Epithelial cell of proximal tubule (primary cell): ENCODE measurements at places on chromosomes 5 and 9.

DNA sequence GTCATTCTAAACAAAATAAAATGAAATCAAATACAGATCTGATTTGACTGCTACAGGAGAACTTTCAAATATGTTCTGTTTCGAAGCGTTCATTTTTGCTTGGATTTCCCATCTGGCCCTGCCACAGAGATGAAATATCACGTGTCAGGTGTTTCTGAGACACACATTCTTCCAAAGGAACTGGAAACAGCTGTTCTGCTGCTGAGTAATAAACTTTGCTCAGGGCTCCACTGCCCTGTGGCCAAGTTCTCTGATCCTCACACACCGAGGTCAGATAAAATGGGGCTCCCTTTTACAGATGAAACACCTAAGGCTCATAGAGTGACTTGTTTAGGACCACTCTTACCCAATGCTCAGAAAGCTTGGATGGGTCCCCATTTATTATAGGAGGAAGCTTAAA is 42.5 kb downstream of the FRMPD1 start:
- no peak for DNase-seq

- DNase-seq: no peak
These were observed 17.3 kb downstream of the SKIC3 start for GRCh38 chr5:95537501-95537900.

DNA sequence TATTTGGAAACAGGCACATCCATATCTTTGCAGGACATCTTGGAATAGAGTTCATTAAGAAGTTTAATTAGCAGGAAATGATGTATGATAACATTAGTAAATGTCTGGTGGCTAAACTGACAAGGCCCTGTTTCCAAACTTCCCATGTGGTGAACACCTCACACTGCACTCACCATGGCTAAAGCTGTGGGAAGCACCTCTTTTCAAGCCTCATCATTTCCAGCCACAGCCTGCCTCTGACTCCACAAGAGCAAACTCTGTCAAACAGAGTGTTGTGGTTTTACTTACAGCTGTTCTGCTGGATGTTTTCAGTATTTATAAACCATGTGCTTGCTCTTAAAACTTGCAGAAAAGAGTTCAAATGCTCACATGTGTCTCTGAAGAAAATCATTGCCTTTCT is 14.9 kb upstream of the NDUFB6 start:
- DNase-seq: no peak

GRCh38 chr5:17314907-17315471 is 97.6 kb downstream of the BASP1 start:
- DNase-seq: no peak

GRCh38 chr5:83077662-83078261 is 415 bp downstream of the XRCC4 start:
- peak; percentile 29 for DNase-seq

GRCh38 chr5:79183011-79183410 is 52.9 kb upstream of the JMY start:
- no peak for DNase-seq

- DNase-seq: no peak
These were observed 43.2 kb downstream of the RFK start for GRCh38 chr9:76351006-76351405.

- no peak for DNase-seq
These were observed 251.6 kb upstream of the PTGER4 start for GRCh38 chr5:40428126-40428525.

DNA sequence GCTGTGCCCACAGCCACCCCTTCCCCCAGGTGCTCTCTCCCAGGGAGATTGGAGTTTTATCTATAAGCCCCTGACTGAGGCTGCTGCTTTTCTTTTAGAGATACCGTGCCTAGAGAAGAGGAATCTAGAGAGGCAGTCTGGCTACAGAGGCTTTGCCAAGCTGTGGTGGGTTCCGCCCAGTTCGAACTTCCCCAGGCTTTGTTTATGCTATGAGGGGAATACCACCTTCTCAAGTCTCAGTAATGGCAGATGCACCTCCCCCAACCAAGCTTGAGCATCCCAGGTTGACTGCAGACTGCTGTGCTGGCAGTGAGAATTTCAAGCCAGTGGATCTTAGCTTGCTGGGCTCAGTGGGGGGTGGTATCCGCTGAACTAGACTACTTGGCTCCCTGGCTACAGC is 157.4 kb downstream of the CAAP1 start:
- no peak for DNase-seq

- DNase-seq: no peak
These were observed 6.8 kb upstream of the SPTLC1 start for GRCh38 chr9:92122061-92122460.

DNA sequence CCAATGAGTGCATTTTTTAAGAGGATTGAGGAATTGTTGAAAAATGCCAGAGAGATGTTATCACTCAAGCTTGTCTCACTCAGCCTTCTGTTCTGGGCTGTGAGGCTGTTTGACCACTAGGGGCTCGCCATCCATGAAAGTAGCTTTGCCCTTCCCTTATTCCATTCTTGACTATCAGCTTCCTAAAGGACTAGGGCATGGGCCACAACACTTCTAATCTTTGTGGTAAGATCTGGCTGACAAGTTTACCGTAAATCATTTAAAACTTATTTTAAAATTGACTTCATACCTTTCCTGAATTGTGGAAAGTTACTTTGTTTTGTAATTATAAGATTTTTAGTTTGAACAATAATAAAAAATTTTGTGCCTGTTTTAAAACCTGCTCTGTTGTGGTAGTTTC is 49.5 kb downstream of the TJP2 start:
- no peak for DNase-seq

GRCh38 chr5:178341091-178341850 is 108.7 kb upstream of the PHYKPL start:
- DNase-seq: no peak

GRCh38 chr5:144142139-144142823 is 28.2 kb downstream of the YIPF5 start:
- no peak for DNase-seq

DNA sequence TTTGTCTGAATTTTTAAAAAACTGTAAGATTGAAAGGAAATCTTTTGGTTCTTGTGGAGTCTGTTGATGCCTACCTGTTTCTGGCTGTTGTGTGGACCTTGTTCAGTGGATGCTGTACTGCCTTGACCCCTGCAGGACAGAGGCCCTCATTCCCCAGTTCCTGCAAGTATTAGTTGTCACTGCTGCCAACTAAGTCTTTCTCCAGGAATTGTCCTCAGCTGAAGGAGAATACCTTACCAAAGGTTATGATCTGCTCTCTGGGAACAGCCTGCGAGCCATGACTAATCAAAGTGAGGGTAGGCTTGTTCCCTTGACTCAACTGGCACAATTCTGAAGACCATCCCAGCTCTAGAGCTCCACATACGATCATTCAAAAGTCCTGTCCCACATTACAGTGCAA is 145.3 kb upstream of the FST start:
- no peak for DNase-seq

DNA sequence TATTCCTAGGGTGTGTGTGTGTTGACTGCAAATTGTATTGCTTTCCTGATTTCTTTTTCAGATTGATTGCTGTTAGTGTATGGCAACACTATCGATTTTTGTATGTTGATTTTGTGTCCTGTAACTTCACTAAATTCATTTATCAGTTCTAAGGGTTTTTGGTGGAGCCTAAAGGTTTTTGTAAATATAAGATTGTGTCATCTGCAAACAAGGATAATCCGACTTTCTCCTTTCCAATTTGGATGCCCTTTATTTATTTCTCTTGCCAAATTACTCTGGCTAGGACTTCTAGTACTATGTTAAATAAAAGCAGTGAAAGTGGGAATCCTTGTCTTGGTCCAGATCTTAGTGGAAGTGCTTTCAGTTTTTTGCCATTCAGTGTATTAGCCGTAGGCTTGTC is 340.9 kb upstream of the KLF4 start:
- no peak for DNase-seq

GRCh38 chr9:125630436-125630835 is 76.6 kb downstream of the MAPKAP1 start:
- DNase-seq: no peak

DNA sequence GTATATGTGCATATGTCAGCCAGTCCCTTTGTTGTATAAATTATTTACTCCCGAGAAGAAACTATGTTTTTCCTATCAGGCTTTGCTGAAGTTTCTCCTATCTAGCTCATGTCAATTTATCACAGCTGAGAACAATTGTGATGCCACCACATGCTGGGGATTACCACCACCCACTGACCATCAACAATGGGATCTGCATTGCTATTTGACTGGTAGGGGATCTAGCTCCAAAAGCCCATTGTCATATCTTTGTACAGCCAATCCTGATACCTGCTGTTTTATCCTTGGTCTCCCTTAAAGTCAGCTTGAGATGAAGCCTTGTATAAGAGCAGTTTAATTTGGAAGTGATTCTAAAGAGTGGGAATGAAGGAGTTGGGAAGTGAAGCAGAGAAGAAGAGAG is 53.9 kb upstream of the KCNN2 start:
- no peak for DNase-seq

DNA sequence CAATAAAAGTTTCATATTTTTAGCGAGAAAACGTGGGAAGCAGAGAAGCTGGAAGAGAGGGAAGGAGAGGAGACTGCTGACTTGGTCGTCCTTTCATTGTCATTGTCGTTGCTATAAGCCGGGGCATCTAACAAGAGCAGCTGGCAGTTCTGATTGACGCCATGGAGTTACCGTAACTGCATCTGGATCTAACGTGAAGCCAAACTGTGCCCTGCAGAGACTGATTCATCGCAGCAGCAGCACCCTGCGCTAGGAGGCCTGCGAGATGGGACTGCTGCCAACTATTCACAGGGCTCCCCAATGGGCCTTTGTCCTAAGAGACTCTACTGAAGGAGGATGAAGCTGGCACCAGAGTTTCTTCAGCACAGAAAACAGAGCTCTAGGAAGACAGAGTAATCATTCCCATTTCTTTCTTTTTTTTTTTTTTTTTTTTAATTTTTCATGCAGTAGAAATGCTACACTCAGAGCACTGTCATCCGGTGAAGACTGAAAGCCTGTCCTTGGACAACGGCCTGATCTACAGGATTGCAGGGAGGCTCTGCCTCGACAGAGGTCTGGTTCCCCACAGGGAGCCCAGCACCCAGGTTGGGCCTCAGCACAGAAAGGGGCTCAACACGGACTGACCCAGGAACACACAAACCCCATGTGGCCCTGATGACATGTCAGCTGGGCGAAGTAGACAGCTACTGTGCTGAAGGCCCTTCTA is 47.8 kb downstream of the RETREG1 start:
- no peak for DNase-seq

DNA sequence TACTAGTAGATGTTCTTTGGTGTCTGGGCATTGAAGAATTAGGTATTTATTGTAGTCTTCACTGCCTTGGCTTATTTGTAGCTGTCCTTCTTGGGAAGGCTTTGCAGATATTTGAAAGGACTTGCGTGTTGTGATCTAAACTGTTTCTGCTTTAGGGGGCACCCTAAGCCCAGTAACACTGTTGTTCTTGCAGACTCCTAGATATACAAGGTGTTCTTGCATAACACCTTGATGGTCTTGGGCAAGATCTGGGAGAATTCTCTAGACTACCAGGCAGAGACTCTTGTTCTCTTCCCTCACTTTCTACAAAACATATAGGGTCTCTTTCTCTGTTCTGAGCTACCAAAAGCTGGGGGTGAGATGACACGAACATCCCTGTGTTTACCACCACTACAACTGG is 179.1 kb downstream of the FAM170A start:
- DNase-seq: no peak

- no peak for DNase-seq
These were observed 203.8 kb upstream of the RAI14 start for GRCh38 chr5:34452170-34452828.

GRCh38 chr9:24071091-24071490 is 245.1 kb upstream of the ELAVL2 start:
- DNase-seq: no peak

- no peak for DNase-seq
These were observed 249.3 kb upstream of the DMRT1 start for GRCh38 chr9:592225-592624.

GRCh38 chr5:150272531-150272930 is 17.0 kb downstream of the CAMK2A start:
- no peak for DNase-seq

GRCh38 chr5:82010696-82011095 is 38.9 kb downstream of the ATG10 start:
- DNase-seq: no peak
